ENCODE measurements at places on chromosomes 11 and 22.
A peak's percentile ranks its signal among the peaks of the same experiment; 100 is the strongest.

DNA sequence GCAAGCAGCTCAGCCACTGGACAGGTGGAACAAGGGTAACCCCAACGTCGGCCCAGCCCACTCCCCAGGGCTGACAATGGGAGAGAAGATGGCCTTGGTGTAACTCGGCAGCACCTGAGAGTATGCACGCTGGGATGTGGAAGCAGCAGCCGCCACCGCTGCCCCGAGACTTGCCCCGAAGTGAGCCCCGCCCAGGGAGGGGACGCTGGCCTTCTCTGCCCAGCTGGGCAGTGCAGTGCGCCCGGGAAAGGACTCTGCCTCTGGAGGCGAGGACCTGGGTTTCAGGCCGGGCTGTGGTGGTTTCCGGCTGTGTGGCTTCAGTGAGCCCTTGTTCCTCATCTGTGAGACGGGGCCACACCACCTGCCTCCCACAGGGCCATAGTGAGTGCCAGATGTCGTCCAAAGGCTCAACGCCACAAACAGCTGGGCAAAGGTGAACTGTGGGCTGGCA, 8.6 kb upstream of the POLDIP3 start:
- DNase-seq: no peak

DNA sequence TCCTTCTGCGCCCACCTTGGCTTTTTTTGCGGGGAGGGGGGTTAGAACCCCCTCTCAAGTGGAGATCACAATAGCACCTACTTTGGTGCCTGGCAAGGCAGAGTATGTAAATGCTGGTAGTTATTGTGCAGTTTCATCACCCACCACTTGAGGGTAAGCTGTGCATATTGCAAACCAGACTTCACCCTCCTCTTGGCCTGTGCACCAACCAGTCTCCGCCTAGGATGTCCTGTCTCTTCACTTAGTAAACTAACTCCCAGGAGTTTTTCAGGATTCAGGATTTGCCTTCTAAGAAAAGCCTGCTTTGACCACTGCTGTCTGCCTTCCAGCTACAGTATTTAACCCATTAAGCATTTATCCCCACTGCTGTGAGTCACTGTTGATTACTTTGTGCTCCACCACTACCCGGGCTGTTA, 2.0 kb upstream of the UBXN1 start:
- DNase-seq: peak; percentile 80

- DNase-seq: peak; percentile 82
Observed at GRCh38 chr11:34331329-34331728, 26.5 kb downstream of the ABTB2 start.

DNA sequence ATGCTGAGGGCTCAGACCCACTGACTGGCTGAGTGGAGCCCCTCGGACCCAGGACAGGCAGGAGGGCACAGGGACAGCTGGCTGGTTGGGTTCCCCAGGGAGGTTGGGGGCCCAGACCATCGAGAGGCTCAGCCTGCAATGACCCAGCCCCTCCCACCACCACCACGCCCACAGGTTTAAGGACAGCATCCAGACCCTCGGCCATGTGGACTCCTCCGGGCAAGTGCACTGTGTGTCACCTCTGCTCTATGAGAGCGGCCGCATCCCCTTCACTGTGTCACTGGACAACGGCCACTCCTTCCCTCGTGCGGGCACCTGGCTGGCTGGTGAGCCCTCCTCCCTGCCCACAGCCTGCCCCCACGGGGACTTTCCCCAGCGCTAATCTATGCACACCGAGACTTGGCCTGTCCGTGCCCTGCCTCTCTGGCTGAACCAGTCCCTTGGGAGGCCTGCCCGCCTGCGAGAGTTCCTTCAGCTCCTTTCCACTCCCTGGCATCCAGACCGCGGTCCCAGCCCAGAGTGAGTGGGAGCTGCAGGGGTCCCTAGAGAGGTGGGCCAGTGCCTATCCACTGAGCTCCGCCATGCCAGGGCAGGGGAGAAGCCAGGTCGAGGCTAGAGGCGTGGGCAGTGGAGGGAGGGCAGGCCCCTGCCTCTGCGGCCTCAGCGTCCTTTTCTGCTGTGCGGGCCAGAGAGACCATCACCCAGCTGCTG, 2.2 kb downstream of the SUSD2 start:
- no peak for DNase-seq

GRCh38 chr22:31302006-31302405, 9.7 kb upstream of the PIK3IP1 start:
- DNase-seq: no peak

DNA sequence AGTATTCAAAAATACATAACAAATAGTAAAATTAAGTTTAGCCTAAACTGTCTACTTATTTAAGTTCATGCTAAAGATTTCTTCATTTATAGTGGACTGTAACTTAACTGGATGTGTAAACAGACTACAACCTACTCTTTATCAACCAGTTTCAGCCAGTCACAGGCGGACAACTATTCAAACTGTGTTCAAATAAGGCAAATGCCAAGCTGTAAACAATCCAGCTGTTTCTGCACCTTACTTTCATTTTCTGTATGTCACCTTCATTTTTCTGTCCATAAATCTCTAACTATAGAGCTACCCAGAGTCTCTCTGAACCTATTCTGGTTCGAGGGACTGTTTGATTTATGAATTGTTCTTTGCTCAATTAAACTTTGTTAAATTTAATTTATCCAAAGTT, 992.8 kb downstream of the DLG2 start:
- no peak for DNase-seq

DNA sequence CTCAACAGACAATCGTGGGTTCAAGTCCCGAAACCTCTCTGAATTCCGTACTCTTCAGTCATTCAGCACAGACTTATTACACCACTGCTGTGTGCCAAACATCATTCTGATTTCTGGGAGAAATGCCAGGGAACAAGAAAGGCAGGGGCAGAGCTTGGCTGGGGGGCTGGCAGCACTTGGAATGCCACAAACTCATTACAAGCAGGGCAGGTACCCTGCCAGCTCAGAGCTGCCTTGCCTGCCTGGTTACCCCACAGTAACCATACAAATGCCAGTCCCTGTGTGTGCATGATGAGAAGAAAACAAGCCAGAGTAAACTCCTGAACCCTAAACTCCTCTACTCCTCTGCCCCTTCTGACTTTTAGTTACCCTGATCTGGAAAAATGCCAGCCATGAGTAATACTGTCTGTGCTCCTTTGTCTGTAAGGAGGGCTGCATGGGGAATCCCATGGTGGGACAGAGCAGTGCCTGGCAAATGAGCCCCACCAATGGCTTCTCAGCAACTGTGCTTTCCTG, 6.9 kb upstream of the RAD9A start:
- DNase-seq: peak; percentile 39

All from HFFc6 (cell line).